Aorta (tissue), 5 donors: ENCODE measurements at places on chromosomes 3 and 15.

- H3K4me1 ChIP-seq = no peaks in the 10 kb centered on the region
- H3K27ac ChIP-seq = no peak overlapping the region
- DNase-seq = no peak
- H3K27me3 ChIP-seq = no peaks in the 10 kb centered on the region
- no peaks in the 10 kb centered on the region for H3K36me3 ChIP-seq
Measured at GRCh38 chr3:160921020-160921635, 165.1 kb downstream of the PPM1L start.

DNA sequence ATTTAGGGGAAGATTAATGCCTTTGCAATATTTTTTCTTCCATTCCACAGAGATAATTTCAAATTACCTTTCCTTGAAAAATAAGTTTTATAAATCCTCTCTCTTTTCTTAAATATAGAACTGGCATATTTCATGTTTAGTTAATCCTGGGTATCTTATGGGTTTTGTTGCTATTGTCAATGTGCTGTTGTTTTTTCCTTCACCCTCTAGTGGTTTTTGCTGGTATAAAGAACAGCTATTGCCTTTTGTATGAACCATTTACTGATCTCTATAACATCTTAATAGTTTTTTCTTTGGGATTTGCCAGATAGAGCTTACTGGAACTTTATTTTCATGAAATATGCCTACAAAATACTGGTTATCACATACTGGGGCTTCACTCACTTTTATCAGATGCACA, 359.6 kb upstream of the DPPA4 start:
- H3K27me3 ChIP-seq = no peaks in the 10 kb centered on the region
- no peaks in the 10 kb centered on the region for H3K36me3 ChIP-seq
- no peak overlapping the region for H3K27ac ChIP-seq
- H3K4me1 ChIP-seq = no peaks in the 10 kb centered on the region
- H3K4me3 ChIP-seq = no peak overlapping the region

GRCh38 chr3:48544141-48544540, 12.5 kb downstream of the PFKFB4 start:
- H3K4me1 ChIP-seq = no peaks in the 10 kb centered on the region
- no peaks in the 10 kb centered on the region for H3K27me3 ChIP-seq

- H3K27me3 ChIP-seq = no peaks in the 10 kb centered on the region
- no peak for DNase-seq
- H3K4me1 ChIP-seq = no peaks in the 10 kb centered on the region
- no peaks in the 10 kb centered on the region for H3K36me3 ChIP-seq
Measured at GRCh38 chr15:31267161-31268107, 59.2 kb upstream of the KLF13 start.

- no peak for DNase-seq
- H3K36me3 ChIP-seq = no peaks in the 10 kb centered on the region
- no peaks in the 10 kb centered on the region for H3K4me1 ChIP-seq
- no peak overlapping the region for H3K4me3 ChIP-seq
Measured at GRCh38 chr3:99388780-99389179, 249.6 kb upstream of the COL8A1 start.

DNA sequence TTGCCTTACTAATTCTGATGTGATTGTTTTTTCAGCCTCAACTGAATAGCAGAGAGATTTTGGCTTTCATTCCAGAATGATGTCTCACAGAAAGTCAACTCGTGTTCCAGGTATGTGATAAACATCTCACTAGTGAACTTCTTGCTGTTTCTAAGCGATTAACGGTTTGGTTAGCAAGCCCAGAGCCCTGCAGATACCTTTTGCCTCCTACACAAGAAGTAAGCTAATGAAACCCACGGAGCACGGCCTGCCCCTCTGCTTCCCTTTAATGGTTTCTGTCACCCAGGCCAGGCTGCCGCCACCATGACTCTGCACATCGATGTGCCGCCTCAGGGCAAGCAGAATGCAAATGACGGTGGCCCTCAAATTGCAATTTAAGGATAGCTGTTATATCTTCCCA, 155.9 kb upstream of the ICE2 start:
- H3K27me3 ChIP-seq = no peaks in the 10 kb centered on the region
- H3K4me3 ChIP-seq = no peak overlapping the region
- no peaks in the 10 kb centered on the region for H3K4me1 ChIP-seq
- no peaks in the 10 kb centered on the region for H3K36me3 ChIP-seq

DNA sequence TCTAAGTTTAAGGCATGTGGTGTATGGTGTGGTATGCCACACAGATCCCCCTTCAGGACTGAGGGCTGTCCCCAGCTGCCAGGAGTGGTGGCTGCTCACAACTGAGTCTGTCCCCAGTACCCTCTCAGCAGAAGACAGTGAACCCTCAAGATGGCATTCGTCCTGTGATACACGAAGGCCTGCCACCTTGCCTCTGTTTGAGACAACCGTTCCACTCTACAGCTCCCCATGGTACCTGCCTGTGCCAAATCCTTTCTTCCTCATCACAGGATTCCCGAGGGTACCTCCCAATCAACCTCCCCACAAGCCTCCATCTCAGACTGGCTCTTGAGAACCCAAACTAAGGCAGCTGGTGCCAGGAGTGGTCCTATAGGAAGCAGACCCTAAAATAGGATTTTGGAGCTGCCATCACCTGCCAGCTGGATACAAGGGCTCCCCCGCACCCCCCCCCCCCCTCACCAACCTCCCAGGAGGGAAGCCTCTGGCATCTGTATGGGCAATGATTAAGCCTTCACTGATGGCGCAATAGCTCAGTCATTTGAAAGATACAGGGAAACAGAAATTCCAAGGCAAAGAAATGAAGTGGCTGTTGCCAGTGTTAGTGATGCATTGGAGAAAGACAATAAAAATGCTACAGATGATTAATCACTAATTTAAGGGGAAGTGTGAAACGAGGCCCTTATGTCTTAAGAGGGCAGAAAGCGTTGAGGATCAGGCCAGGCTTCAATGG, 230.0 kb upstream of the LYSMD4 start:
- no peak overlapping the region for H3K27ac ChIP-seq
- no peak overlapping the region for H3K4me3 ChIP-seq
- no peaks in the 10 kb centered on the region for H3K27me3 ChIP-seq
- no peaks in the 10 kb centered on the region for H3K4me1 ChIP-seq
- no peaks in the 10 kb centered on the region for H3K36me3 ChIP-seq
- DNase-seq = peak; percentile 45

DNA sequence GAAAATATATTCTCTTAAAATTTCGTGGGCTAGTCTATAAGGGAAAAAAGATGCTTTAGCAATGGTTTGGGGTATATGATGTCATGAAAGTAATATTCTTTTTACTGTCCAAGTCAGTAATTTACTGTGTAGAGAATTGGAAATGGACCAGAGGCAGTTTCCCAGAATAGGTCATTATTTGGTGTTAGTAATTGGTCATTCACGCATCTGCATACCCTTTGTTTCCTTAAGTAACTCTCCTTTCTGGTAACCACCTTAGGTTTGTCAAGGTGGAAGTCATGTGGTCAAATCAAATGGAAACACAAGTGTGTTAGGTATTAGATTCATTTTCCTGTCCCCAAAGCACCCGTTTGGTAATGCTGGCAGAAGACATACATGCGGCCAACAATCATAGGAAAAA, 23.9 kb downstream of the FBXO22 start:
- H3K4me3 ChIP-seq = no peak overlapping the region
- no peak for DNase-seq
- no peak overlapping the region for H3K27ac ChIP-seq
- no peaks in the 10 kb centered on the region for H3K27me3 ChIP-seq
- no peaks in the 10 kb centered on the region for H3K4me1 ChIP-seq

DNA sequence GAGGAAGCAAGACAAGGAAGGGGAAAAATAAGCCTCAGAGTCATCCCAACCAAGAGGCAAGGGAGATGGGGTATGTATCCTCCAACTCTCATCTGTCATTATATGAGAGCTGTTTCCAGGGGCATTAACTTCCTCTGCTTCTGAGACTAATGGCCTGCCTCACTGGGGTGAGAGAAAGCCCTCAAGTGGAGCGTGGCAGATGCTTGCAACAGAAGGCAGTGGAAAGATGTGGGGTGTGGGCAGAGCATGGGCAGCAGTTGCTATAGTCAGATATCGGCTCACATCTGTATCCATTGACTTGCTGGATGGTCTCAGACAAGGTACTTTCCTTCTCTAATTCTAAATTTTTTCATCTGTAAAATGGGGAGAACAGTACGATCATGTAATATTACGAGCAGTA, 81.7 kb upstream of the PLCL2 start:
- H3K36me3 ChIP-seq = no peaks in the 10 kb centered on the region
- H3K4me3 ChIP-seq = no peak overlapping the region
- no peaks in the 10 kb centered on the region for H3K4me1 ChIP-seq
- DNase-seq = no peak

GRCh38 chr3:124520970-124521369, 209.3 kb upstream of the UMPS start:
- no peak overlapping the region for H3K27ac ChIP-seq
- no peaks in the 10 kb centered on the region for H3K4me1 ChIP-seq
- no peak for DNase-seq
- peaks cover 4% of the 10 kb centered on the region for H3K36me3 ChIP-seq

DNA sequence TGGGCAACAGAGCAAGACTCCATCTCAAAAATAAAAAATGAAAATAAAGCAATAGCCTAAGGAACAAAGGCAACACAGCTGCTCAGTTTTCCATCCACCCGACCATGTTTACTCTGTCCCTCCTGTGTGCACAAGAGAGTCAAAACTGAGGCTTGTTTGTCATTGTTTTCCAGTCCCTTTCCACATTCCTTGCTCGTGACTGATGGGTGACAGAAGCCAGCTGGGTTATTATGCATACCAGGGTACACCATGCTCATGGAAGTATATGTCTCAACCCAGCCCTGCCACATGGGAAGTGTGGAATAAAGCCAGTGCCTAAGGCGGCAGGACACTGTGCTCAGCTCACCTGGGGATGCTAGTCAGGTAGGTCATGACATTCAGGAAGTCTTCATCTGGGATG, 49.5 kb downstream of the MCF2L2 start:
- no peaks in the 10 kb centered on the region for H3K36me3 ChIP-seq
- H3K27ac ChIP-seq = no peak overlapping the region
- H3K27me3 ChIP-seq = peaks cover 2% of the 10 kb centered on the region
- no peak overlapping the region for H3K4me3 ChIP-seq

DNA sequence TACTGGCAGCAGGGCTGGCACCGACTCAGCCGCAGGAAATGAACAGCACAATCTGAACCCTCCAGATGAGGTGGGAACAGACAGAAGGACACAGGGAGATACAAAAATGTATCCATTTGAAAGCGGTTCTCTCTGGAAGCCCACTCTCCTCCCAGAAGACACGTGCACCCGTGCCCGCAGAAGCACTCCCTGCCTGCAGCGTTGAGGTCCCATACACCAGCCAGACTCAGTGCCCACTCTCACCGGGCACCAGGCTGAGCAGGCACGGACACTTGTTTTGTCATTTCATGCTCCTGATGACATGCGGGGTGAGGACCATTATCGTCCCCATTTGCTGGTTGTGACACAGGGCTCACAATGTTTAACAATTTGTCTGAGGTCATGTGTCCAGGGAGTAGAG, 297.4 kb upstream of the TLE3 start:
- peak; percentile 45 for DNase-seq
- no peaks in the 10 kb centered on the region for H3K36me3 ChIP-seq
- H3K27ac ChIP-seq = no peak overlapping the region
- peaks cover 2% of the 10 kb centered on the region for H3K4me1 ChIP-seq

GRCh38 chr3:89932882-89933281, 825.5 kb downstream of the EPHA3 start:
- H3K36me3 ChIP-seq = no peaks in the 10 kb centered on the region
- H3K4me3 ChIP-seq = no peak overlapping the region
- H3K27ac ChIP-seq = no peak overlapping the region
- no peak for DNase-seq
- no peaks in the 10 kb centered on the region for H3K4me1 ChIP-seq

DNA sequence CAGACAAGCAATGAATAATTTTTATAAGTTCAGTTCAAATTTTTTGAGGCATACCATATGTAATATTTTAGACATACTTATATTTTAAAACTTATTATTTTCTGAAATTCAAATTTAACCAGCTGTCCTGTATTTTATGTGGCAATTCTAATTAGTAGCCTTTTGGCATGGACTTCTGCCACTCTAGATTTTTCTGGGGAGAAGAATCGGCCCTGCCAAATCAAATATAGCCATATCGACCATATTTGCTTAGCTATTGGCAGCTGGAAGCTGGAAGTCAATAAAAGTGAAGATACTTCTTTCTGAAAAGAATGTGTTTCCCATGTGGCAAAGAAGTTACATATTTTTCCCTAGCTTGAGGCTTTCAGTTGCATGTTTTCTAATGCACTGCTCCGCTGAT, 9.4 kb upstream of the RBMS3 start:
- no peaks in the 10 kb centered on the region for H3K4me1 ChIP-seq
- H3K36me3 ChIP-seq = no peaks in the 10 kb centered on the region
- DNase-seq = no peak
- no peaks in the 10 kb centered on the region for H3K27me3 ChIP-seq
- no peak overlapping the region for H3K27ac ChIP-seq

GRCh38 chr3:150371741-150372254, 36.3 kb upstream of the TSC22D2 start:
- no peaks in the 10 kb centered on the region for H3K36me3 ChIP-seq
- peak overlapping the region; percentile 82 for H3K27ac ChIP-seq
- DNase-seq = no peak
- no peaks in the 10 kb centered on the region for H3K27me3 ChIP-seq
- peak overlapping the region; percentile 34 for H3K4me3 ChIP-seq

DNA sequence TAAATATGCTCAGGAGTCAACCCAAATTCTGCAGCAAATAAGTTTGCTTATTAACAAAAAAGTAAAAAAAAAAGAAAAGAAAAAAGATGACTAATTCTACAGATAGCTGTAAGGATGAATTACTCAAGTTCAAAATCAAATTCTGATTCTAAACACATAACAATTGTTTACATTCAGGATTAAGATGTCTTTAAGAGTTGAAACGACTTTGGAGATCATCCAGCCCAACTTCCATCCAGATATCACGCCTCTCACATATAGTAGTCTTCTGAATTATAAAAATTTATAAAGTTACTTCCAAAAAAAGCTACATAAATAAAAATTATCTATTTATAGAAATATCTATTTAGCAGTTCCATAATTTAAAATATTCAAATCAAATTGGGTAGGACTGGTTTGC, 39.8 kb downstream of the GYG1 start:
- no peaks in the 10 kb centered on the region for H3K27me3 ChIP-seq
- H3K36me3 ChIP-seq = no peaks in the 10 kb centered on the region
- H3K27ac ChIP-seq = no peak overlapping the region
- H3K4me1 ChIP-seq = no peaks in the 10 kb centered on the region

- H3K4me3 ChIP-seq = no peak overlapping the region
- H3K27me3 ChIP-seq = no peaks in the 10 kb centered on the region
- no peak for DNase-seq
- no peaks in the 10 kb centered on the region for H3K36me3 ChIP-seq
- H3K27ac ChIP-seq = no peak overlapping the region
Measured at GRCh38 chr3:76869726-76870384, 170.0 kb upstream of the ROBO2 start.

DNA sequence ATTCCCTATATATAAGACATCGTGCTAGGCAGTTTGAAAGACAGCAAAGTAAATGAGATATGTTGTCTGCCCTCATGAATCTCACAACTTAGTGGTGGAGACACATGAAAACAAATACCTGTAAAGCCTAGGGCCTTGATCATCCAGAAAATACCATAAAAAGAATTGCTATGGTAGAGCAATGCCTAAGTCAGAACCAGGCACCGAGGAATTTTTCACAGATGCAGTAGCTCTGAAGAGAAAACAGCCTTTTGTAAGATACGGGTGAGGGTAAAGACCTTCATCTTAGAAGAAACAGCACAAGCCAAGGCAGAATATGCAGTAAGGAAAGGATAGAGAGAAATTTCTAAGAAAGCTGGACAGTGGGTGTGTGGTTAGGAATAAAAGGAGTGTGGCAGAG, 36.1 kb downstream of the CD200R1L start:
- H3K4me3 ChIP-seq = no peak overlapping the region
- no peaks in the 10 kb centered on the region for H3K27me3 ChIP-seq
- H3K36me3 ChIP-seq = no peaks in the 10 kb centered on the region
- no peak overlapping the region for H3K27ac ChIP-seq
- peaks cover 3% of the 10 kb centered on the region for H3K4me1 ChIP-seq

- H3K36me3 ChIP-seq = no peaks in the 10 kb centered on the region
- peaks cover under 1% of the 10 kb centered on the region for H3K4me1 ChIP-seq
- H3K27me3 ChIP-seq = no peaks in the 10 kb centered on the region
- H3K4me3 ChIP-seq = no peak overlapping the region
- no peak for DNase-seq
Measured at GRCh38 chr3:61772456-61772855, 211.1 kb downstream of the PTPRG start.
